Common myeloid progenitor, CD34-positive (primary cell): ENCODE measurements at places on chromosomes 3 and 15.

GRCh38 chr3:152622811-152623167 is 212.1 kb upstream of the P2RY1 start:
- no peaks in the 10 kb centered on the region for H3K36me3 ChIP-seq
- no peaks in the 10 kb centered on the region for H3K4me1 ChIP-seq
- H3K4me3 ChIP-seq: no peak overlapping the region
- peak; percentile 6 for DNase-seq

- H3K27ac ChIP-seq: no peak overlapping the region
- no peaks in the 10 kb centered on the region for H3K27me3 ChIP-seq
- no peaks in the 10 kb centered on the region for H3K4me1 ChIP-seq
These were observed 63.8 kb upstream of the ANKRD34C start for GRCh38 chr15:79218588-79219200.

DNA sequence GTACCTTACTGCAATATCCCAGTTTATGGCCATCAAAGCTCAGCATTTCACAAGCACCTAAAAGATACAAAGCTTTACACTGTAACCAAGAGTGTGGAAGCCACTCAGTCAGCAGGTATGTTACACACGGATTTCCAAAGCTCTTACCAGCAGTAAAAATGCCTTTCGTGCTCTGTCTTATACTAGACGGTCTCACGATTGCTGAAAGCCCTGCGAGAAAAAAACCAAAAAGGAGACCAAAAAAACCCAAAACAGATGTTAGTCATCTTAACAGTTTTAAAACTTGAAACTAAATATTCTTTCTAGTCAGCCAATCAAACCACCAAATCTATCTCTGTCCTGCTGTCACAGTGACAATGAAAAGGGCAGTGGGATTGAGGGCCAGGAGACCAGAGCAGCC is 39.0 kb downstream of the TAMM41 start:
- H3K27ac ChIP-seq: no peak overlapping the region
- no peaks in the 10 kb centered on the region for H3K4me1 ChIP-seq
- H3K36me3 ChIP-seq: peaks cover 14% of the 10 kb centered on the region
- H3K4me3 ChIP-seq: no peak overlapping the region
- DNase-seq: no peak

DNA sequence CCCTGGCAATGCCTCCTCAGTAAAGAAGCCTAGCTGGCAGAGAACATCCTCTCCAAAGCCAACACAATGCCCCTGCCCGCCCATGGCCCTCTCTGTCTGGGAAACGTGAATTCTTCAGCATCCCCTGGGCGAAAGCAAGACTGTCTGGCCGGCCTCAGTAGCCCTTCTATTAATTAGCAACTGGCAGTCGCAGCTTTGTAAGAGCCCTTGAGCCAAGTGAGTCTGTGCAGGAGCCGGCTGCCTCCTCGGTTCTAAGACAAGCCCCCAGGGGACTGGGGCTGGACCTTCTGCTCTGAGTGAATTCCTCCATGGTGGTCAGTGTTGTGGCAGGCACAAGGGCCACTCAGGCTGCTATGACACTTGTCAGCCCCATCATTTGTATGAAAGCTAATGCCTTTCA is 7.4 kb downstream of the HCN4 start:
- no peaks in the 10 kb centered on the region for H3K36me3 ChIP-seq
- H3K27me3 ChIP-seq: no peaks in the 10 kb centered on the region
- no peak for DNase-seq
- H3K4me1 ChIP-seq: no peaks in the 10 kb centered on the region
- H3K27ac ChIP-seq: no peak overlapping the region

GRCh38 chr3:51686512-51687215 is 15.6 kb downstream of the TEX264 start:
- no peak overlapping the region for H3K4me3 ChIP-seq
- peak overlapping the region; percentile 52 for H3K27ac ChIP-seq
- H3K27me3 ChIP-seq: no peaks in the 10 kb centered on the region
- peaks cover 12% of the 10 kb centered on the region for H3K36me3 ChIP-seq
- peaks cover 81% of the 10 kb centered on the region for H3K4me1 ChIP-seq

- H3K27ac ChIP-seq: no peak overlapping the region
- no peaks in the 10 kb centered on the region for H3K27me3 ChIP-seq
- peaks cover 2% of the 10 kb centered on the region for H3K4me1 ChIP-seq
- H3K36me3 ChIP-seq: no peaks in the 10 kb centered on the region
- H3K4me3 ChIP-seq: no peak overlapping the region
- DNase-seq: peak; percentile 39
These were observed 276.7 kb downstream of the SLC9A9 start for GRCh38 chr3:143571548-143571947.

DNA sequence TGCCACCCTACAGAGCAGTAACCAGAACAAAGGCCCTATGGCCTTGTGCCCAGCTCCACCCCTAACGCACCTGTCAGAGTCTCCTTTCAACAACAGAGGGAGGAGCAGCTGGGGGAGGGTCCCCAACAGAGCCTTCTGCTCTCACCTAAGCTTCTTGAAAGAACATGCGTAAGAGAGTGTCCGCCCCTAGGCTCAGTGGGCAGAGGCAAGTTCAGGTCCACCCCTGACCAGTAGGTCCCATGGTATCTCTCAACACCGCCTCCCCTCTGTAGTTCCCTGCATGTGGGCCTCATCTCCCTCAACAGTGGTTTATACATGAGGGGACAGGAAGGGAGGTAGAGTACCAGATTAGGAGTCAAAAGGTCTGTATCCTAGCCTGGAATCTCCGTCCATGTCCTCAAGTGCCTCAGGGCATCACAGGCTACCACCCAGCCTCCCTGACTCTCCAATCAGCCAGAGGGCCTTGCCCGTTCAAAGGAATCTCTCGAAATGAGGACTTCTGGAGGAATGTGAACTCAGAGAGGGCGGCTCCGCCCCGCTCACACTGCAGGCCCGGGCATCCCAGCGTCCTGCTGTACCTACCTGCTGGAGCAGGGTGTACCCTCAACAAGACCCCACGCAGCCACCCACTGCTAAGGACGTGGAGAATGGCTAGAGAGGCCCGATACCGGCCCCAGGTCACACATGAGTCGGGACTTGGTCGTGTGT is 680 bp downstream of the POC1A start:
- no peak for DNase-seq
- no peak overlapping the region for H3K27ac ChIP-seq
- no peaks in the 10 kb centered on the region for H3K36me3 ChIP-seq
- no peaks in the 10 kb centered on the region for H3K27me3 ChIP-seq
- H3K4me3 ChIP-seq: peak overlapping the region; percentile 94

DNA sequence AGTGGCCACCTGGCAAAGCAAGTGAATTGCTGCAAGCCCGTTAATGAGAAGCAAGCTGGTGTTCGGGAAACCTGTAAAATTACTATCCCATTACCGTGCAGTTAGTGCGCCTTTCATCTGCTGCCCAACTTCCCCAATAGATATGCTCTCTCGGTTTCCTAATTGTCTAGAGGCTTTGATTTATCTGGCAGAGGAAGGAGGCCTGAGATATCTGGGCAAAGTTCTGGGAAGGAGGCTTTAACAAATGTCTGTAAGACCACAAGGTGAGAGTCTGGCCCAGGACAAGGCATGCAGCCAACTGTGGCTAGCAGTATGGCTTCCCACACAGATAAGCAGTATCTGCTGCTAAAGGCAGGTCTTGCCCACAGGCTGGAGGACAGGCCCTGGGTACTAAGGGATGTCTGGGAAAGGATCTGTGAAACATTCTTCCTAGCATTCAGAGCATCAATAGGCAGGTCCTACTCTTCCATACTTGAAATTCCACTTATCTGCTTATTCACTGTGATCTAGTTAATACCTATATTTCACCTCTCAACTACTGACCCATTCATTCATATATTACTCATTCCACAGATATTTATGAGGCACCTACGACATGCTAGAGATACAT is 130.0 kb upstream of the SLC2A2 start:
- DNase-seq: no peak
- H3K27me3 ChIP-seq: no peaks in the 10 kb centered on the region
- peaks cover 51% of the 10 kb centered on the region for H3K36me3 ChIP-seq
- no peak overlapping the region for H3K27ac ChIP-seq

GRCh38 chr3:9784965-9785364 is 7.3 kb downstream of the TADA3 start:
- H3K27me3 ChIP-seq: no peaks in the 10 kb centered on the region
- peaks cover 54% of the 10 kb centered on the region for H3K36me3 ChIP-seq
- H3K4me3 ChIP-seq: no peak overlapping the region
- DNase-seq: no peak
- H3K4me1 ChIP-seq: peaks cover 16% of the 10 kb centered on the region
- no peak overlapping the region for H3K27ac ChIP-seq
